Smooth muscle cell of trachea (primary cell): ENCODE measurements at places on chromosomes 7 and 10. TPM values are rescaled to one million over a fixed set of nuclear protein-coding genes. Genes with fewer than 3 reads are reported as not detected.

TMEM196 gene
- not detected in 2 replicates for total RNA-seq

NPC1L1 gene
- total RNA-seq = 0.15 and 0.17 TPM in 2 replicates

EVX1 gene
- total RNA-seq = not detected in 2 replicates

FAM25G gene
- not detected in 2 replicates for total RNA-seq

TMEM26 gene
- 1.7 and 2.8 TPM in 2 replicates for total RNA-seq

OR13A1 gene
- not detected in 2 replicates for total RNA-seq

HABP2 gene
- total RNA-seq = not detected in 2 replicates

GPR146 gene
- total RNA-seq = 1.2 and 5.0 TPM in 2 replicates

TWIST1 gene
- 76.5 and 118 TPM in 2 replicates for total RNA-seq

WDR91 gene
- 8.3 and 14.1 TPM in 2 replicates for total RNA-seq

CCL24 gene
- not detected in 2 replicates for total RNA-seq

PRPS1L1 gene
- 0.15 TPM in 1 of 2 replicates, not detected in the other for total RNA-seq

SPDYE5 gene
- not detected in 2 replicates for total RNA-seq

HMX2 gene
- not detected in 2 replicates for total RNA-seq

HNRNPA2B1 gene
- 58.2 and 190 TPM in 2 replicates for total RNA-seq

NANOS1 gene
- total RNA-seq = 0.29 and 1.5 TPM in 2 replicates

GNGT1 gene
- total RNA-seq = not detected in 2 replicates

SPDYE16 gene
- total RNA-seq = 0.33 and 0.44 TPM in 2 replicates

CRTAC1 gene
- total RNA-seq = not detected in 2 replicates

SERPINE1 gene
- total RNA-seq = 123 and 260 TPM in 2 replicates

RASA4B gene
- 3.0 and 3.5 TPM in 2 replicates for total RNA-seq

TSPAN13 gene
- total RNA-seq = 3.0 and 4.4 TPM in 2 replicates

STEAP1 gene
- 63.1 and 70.3 TPM in 2 replicates for total RNA-seq

PTCD1 gene
- 6.8 and 12.2 TPM in 2 replicates for total RNA-seq

FHIP2A gene
- total RNA-seq = 26.5 and 27.5 TPM in 2 replicates

IFIT1B gene
- total RNA-seq = not detected in 2 replicates

C7orf33 gene
- total RNA-seq = not detected in 2 replicates

TRPV6 gene
- total RNA-seq = not detected in 2 replicates

SFRP5 gene
- not detected in 2 replicates for total RNA-seq

LEP gene
- not detected in 2 replicates for total RNA-seq

BTBD16 gene
- 0.15 TPM in 1 of 2 replicates, not detected in the other for total RNA-seq

TUBAL3 gene
- not detected in 2 replicates for total RNA-seq

KDM7A gene
- total RNA-seq = 3.1 and 4.8 TPM in 2 replicates

CTBP2 gene
- total RNA-seq = 78.1 and 85.5 TPM in 2 replicates
